RWPE2 (cell line): ENCODE measurements at places on chromosomes 3 and 15.
A peak's percentile ranks its signal among the peaks of the same experiment; 100 is the strongest.

DNA sequence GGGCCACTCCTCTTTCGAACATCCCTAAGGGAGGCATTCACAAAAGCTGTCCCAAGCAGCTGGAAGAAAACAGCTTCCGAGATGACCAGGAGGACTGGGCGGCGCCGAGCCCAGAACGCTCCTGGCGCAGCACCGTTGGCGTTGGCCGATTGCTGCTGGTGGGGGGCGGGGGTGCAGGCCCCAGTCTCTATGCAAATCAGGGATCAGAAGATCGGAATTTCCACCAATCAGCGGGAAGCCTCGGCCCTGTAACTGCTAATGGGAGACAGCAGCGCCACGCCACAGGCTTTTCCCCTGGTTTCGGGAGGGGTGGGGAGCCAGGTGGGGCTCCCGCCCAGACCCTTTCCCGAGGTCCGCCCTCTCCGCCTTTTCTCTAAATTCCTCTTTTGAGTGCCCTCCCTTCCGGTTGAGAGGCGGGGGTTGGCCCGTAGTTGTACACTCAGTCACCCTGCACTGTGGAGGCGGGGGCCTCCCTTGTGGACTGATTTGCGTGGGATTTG, 27.0 kb downstream of the HMCES start:
- DNase-seq: peak; percentile 97

GRCh38 chr3:122081543-122082247, 26.5 kb downstream of the CD86 start:
- no peak for DNase-seq

GRCh38 chr3:98645039-98645438, 51.6 kb upstream of the CPOX start:
- DNase-seq: no peak

- no peak for DNase-seq
Measured at GRCh38 chr3:186663361-186664118, 2.3 kb upstream of the HRG start.

DNA sequence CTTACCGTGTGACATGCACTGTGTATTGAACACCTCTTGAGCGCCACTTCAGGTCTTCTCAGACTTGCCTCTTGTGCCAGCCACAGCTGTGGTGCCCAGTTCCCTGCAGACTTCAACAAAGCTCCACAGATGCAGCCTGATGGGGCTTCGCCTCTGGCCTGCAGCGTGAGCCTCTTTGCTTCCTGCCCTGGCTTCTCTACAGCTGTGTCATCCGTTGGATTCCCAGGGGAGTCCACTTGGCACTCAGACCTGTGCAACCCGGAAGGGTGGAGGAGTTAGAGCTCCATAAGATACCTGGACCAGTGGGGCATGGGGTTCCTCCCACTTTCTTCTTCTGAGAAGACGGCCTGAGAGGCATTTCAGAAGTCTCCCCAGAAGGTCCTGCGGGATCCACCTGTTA, 57.7 kb upstream of the BNIP2 start:
- DNase-seq: no peak

DNA sequence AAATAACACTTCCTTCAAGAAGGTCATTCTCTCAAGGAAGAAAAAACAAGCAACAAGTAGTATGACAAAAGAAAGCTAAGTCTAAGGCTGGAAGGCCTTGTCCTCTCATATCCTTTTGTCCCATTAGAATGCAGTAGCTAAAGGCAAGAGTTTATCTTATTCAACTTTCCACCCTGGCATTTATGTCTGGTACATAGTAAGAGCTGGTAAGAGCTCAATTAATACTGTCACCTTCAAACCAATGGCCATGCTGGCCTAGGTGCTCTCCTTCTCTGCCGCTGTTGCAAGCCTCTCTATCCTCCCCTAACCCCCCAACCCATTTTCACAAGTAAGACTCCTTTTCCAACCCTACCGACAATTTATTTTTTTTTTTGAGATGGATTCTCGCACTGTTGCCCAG, 81.9 kb downstream of the LRRFIP2 start:
- DNase-seq: no peak

DNA sequence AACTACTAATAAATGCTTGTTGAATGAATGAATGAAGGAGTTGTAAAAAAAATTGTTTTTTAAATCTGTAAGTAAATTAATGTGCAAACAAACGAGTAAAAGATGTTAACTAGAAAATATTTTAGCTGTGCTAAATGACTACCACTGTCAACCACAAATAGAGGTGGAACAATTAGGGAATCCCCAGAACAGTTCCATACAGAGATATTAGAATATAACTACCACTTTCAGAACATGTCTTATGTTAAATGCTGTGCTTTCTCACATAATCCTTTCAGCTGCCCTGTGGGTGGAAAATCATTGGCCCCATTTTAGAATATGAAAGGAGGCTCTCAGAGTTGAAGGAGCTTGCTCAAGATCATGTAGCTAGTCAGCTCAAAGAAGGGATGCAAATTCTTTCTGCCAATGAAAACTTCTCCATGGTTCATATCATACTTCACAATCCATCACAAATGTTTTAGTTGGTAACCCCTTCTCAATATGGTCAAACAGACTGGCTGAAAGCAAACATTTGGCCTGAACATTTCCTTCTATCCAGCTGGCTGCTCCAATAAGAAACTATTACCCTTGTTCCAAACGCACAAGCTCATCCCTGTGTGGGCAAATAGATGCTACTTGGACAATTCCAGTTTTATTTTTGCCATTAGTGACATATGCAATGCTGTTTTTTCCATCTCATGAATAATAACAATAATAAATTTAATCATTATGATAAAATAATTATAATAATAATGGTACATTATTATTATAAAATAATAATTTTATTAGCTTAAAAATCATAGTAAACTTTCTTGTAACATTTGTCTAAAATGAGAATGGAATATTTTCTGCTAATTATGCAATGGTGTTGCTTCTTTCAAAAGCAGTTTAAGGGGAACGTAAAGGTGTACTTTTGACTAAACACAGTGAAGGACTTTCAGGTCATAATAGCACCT, 290.4 kb upstream of the STT3B start:
- no peak for DNase-seq

- DNase-seq: no peak
Measured at GRCh38 chr3:28564211-28564610, 215.6 kb upstream of the AZI2 start.

- DNase-seq: no peak
Measured at GRCh38 chr3:153970047-153970446, 151.1 kb upstream of the ARHGEF26 start.

- no peak for DNase-seq
Measured at GRCh38 chr15:27017168-27017809, 46.3 kb downstream of the GABRG3 start.

DNA sequence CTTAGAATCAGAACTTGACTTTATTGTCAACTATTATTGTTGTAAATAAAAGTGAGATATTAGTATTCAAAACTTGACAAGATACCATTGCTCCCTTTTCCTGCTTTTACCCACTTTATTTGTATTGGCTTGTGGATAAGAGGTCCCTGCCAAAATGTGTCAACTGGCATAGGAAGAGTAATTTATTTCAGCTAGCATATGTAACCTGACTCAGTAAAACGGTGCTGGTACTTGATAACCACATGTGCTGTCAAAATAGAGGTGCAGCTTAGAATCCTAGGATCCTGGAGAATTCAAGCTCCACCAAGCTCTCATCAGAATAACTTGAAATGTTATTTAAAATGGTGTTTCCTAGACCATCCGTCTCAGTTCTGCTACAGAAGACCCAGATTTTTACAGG, 90.2 kb upstream of the TGFBR2 start:
- DNase-seq: no peak

GRCh38 chr3:177478170-177478867, 281.0 kb upstream of the TBL1XR1 start:
- DNase-seq: peak; percentile 72

DNA sequence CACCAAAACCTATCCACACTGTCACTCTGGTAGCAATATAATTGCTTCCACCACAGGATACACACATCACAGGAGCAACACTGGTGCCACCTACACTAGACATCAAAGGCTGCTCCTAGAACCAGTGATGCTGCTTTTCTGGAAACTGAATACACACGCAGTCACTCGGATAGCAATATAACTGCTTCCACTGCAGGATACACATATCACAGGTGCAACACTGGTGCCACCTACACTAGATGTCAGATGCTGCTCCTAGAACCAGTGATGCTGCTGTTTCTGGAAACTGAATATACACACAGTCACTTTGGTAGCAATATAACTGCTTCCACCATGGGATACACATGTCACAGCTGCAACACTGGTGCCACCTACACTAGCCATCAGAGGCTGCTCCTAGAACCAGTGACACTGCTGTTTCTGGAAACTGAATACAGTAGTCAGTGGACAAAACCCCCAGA, 6.9 kb upstream of the TNFSF10 start:
- DNase-seq: no peak

GRCh38 chr3:133466531-133467386, 66.9 kb downstream of the BFSP2 start:
- no peak for DNase-seq

DNA sequence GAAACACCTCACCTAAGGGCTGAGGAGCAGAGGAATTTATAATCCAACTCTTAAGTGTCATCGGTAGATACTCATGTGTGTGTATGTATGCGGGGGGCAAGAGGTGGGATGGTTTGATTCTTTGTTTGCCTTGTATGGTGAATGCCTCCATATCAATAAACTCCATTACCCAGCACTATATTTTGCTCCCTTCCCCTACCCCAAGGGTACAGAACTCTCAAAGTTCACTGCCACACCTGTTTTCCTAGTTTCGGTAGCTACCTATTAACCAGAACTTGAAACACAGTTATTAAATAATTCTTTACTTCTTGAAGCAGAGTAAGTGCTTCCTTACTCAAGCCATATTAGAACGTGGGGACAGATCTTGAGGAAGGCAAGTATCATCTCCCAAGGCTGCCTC, 400.8 kb upstream of the SUCLG2 start:
- no peak for DNase-seq
